ENCODE measurements at places on chromosomes 13 and 19.

DNA sequence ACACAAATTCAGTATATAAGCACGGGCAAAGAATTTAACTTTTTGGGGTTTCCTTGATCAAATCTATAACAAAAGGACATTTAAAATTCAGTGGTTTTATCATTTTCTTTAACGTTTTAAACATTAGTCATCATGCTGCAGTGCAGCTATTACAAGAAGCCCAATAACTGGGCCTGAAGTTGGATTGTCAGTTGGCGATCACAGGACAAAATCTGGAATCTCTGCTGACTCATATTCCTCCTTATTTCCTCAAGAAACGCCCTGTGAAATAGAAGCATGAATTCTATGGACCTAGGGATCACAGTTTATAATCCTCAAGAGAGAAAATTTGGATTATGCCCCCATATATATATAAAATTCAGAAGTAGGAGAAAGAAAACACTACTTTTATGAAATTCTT lies 971.6 kb upstream of the MIR17HG start:
- DNase-seq: peak; percentile 31

DNA sequence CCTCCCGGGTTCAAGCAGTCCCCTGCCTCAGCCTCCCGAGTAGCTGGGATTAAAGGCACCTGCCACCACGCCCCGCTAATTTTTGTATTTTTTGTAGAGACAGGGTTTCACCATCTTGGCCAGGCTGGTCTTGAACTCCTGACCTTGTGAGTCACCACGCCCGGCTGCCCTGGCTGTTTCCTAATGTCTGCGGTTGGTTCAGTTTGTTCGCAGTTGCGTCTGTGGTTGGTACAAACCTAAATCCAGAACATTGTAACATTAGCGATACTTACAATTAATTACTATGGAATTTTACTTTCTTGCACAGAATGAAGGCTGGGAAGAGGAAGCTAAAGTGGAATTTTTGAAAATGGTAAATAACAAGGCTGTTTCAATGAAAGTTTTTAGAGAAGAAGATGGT lies 38.1 kb downstream of the RNF17 start:
- no peak for DNase-seq

GRCh38 chr19:39154100-39154628 lies 28.6 kb downstream of the PAK4 start:
- no peak for DNase-seq

- peak; percentile 24 for DNase-seq
These were observed 1153.7 kb downstream of the PCDH9 start for GRCh38 chr13:66076417-66076816.

DNA sequence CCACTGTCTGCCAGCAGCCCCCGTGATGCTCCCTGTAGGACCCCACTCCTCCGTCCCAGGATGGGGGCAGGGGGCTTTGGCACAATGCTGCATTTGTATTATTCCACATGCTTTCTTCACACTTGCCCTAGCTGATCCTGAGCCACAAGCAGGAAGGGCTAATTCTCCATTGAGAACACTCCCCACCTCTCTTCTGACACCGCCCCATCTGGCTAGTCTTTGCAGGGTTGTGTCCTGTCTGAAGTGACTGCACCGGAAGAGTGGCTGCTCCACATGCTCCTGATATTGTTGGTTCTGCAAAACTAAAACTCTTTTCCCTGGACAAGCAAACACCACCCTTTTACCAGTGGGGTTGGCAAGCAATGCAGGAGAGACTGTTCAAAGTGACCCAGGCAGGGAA lies 18.0 kb downstream of the ZNF574 start:
- no peak for DNase-seq
